ENCODE measurements at places on chromosomes 6 and 20.

GRCh38 chr20:36200451-36200850 lies 35.8 kb upstream of the AAR2 start:
- no peak for DNase-seq

- DNase-seq, result no peak
Measured at GRCh38 chr6:166439366-166440091, 56.8 kb upstream of the MPC1 start.

- no peak for DNase-seq
Measured at GRCh38 chr20:50368813-50369224, 141.4 kb upstream of the PTPN1 start.

- DNase-seq, result peak; percentile 77
Measured at GRCh38 chr6:27838945-27839625, 73.1 kb downstream of the OR2B2 start.

DNA sequence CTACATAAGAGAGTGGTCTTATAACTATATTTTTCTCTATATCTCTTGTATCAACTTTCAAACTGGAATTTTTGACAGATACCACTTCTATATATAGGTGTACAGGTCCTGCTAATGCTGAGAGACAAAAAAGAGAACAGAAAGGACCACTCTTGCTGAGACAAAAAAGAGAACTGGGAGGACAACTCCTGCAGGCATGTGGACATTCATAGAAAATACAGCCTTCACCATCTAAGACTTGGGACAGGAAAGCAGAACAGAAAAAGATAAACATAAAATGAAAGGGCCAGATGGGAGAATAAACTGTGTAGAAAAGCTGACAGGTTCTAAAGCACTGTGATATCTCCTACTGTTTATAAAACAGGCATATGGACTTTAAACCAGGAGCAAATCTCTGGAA lies 541.0 kb upstream of the ADGRB3 start:
- DNase-seq, result no peak

DNA sequence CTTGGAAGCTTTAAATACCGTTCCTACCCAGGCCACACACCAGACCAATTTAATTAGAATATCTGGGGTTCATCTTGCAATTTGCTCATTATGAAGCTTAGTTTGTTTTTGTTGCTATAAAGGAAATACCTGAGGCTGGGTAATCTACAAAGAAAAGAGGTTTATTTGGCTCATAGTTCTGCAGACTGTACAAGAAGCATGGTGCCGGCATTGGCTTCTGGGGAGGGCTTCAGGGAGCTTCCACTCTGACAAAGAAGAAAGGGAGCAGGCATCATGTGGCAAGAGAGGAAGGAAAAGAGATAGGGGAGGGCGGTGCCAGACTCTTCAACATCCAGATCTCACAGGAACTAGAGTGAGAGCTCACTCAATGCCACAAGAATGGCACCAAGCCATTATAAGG lies 73.6 kb downstream of the RNF182 start:
- DNase-seq, result no peak

DNA sequence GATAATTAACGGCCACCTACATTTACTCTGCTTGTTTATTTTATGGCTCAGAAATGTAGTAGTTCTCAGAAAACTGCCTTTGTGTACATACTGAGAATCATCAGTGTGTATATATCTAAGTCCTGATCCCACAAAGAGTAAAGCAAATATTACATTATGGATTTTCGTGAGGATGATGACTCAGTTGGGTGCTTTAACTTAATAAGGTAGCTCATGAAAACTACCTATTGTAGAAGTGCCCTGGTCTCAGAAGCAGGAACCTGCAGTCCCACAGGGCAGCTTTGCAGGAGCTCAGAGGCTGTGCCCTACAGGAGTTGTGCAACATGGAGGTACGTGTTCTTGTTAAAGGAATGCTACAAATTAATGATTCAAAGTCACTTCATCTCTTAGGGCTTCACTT lies 108.2 kb downstream of the PLG start:
- no peak for DNase-seq

GRCh38 chr20:57560554-57561355 lies at the start of gene PCK1:
PCK1 (plus strand) TSS chr20:57561110; CDS start chr20:57561412, 302 bp downstream.
- no peak for DNase-seq

DNA sequence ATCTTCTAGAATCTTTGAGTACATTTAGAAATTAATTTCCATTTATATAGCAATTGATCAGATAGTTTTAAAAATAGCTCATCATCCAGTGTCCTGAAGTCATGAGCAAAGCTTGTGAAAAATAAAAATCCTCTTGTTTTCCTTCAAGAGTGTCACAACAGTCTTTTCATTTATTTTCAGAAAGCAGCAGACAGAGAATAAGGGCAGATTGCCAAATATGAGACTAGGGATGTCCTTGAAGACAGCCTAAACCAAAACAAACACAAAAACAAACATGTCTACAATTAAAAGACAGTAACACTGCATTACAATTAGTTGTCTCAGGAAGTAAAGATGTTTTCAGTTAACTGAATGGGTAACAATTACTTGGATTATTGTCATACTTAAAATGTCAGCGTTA lies 682.8 kb downstream of the TFAP2A start:
- no peak for DNase-seq

DNA sequence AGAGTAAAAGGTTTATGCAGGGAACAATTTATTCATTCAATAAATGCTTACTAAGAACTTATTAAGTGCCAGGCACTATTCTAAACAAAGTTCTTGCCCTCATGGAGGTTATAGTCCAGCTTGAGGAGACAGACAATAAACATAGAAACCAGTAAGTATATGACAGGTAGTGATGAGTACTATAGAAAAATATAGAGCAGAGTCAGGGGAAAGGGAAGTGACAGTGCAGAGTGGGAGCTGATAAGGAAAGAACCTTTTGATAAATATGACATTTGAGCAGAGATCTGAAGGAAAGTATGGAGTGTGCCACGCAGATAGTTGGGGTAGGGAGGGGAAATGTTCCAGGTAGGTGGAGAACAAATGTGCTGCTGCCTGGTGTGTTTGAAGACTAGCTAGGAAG lies 12.1 kb downstream of the ACSS2 start:
- DNase-seq, result no peak

GRCh38 chr6:109687271-109687761 lies 3.7 kb downstream of the AK9 start:
- no peak for DNase-seq

- no peak for DNase-seq
Measured at GRCh38 chr6:42410861-42411260, 40.9 kb downstream of the TRERF1 start.

- no peak for DNase-seq
Measured at GRCh38 chr20:3919352-3919751, 30.2 kb downstream of the PANK2 start.

DNA sequence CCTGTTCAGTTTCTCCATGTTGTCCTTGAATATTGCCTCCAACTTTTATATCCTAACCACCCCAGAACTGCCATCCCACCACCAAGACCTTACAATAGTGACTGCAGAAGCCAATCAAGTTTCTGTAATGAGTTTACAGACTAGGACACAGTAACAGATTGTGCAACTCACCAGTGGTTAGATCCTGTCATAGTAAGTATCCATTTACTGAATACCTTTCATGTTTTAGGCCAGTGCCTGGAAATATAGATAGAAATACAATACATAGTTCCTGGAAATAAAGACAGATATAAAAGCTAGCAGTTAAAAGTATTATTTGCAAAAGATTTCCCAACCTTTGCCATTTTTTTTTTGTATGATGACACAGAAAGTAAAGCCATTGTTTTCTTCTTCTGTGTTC lies 471.8 kb upstream of the BTBD3 start:
- no peak for DNase-seq

GRCh38 chr6:140500849-140501248 lies 1126.4 kb upstream of the CITED2 start:
- no peak for DNase-seq

DNA sequence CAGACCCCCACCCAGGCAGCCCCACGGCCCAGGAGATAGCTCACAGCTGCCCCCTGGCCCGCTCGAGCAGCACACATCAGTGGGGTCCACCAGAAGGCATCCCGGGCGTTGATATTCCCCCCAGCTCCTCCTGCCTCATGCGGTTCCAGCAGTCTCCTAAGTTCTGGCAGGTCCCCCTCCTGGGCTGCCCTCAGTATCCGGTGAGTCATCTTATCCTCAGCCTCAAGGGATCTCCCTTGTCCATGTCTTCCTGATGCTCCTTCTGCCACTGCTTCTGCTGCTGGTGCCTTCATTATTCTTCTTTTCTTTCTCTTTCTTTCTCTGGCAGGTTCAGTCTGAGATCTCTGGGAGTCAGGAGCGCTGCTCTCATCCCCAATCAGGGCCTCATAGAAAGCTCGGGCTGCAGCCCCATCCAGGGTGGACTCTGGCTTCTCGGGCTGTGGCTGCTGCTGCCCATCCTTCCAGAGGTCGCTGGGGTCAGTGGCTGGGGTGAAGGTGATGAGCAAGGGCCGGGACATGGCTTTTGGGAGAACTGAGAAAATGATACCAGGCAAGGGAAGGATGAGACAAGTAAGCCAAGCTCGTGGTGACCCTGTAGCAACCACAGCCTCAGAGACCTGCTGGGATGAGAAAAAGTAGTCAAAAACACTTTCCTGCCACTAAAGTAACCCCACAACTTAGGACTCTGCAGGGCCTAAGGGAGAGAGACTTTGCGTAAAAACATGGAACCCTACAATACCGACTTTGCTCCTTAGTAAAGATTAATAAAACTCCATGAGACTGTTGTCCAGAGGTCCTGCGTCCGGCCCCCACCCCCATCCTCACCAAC lies 622 bp downstream of the GPANK1 start:
- DNase-seq, result peak; percentile 42

- DNase-seq, result no peak
Measured at GRCh38 chr6:14727494-14728395, 518.1 kb upstream of the JARID2 start.

DNA sequence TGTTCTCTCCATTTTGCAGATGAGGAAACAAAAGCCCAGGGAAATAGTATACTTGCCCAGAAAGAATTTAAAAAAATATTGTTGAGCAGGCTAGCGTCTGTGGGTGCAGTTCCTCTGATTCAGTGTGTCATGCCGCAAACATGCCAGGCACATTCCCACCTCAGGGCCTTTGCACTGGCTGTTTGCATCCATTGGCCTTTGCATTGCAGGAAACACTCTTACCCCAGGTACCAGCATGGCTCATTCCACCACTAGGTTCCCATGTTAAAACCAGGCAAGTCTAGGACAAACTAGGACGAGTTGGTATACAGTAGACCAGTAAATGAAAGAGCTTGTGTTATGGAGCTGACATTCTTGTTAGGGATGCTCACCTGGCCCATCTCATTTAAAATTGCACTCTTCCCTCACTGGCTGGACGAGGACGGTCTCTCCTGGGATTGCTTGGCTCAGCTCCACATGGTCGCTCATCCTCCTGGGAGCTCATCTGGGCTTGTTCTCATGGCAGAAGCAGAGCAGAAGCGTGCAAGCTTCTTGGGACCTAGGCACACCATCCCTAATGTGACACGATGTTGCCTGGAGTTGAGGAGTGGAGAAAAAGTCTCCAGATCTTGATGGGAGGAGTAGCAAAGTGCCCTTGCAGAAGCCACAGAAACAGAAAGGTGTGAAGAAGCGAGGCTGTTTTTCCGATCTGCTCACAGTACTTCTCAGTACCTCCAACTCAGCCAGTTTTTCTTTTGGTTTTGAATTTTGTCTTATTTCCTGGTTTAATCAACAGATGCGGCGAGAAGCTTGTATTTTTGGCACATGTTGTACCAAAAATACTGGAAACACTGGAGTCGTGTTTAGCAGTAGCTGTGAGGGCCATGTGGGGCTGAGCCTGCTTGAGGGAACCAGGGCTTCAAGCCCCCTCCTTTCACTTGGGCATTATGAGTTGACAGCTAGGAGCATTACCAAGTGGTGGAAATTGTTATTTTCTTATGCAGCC lies 13.9 kb downstream of the ZNF831 start:
- no peak for DNase-seq

GRCh38 chr6:128743974-128744765 lies 138.8 kb upstream of the LAMA2 start:
- DNase-seq, result peak; percentile 49

DNA sequence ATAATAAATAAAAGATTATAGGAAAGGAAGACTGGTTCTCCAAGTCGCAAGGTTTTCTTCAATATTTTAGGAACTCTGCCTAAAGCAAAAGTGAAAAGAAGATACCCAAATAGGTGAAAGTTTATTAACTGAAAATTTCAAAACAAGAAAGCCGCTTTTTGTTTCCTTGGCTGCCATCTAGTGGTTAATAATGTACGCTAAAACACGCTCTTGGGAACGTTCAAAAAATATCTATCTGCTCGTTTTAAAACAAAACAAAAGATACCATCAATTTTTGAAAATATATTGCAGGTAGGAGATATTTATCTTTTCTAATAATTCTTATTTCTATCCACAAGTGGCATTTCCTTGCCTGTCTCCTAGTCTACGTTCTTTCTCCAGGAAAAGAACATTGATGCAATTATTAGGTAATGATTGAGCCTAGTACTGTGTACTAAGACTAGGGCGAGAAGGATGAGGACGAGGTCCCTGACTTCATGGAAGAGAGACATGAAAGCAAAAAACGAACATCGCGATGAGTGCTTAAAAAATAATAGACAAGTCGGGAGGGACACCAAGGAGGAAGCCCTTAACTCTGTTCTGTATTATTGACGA lies 97.2 kb downstream of the SPTLC3 start:
- peak; percentile 19 for DNase-seq

DNA sequence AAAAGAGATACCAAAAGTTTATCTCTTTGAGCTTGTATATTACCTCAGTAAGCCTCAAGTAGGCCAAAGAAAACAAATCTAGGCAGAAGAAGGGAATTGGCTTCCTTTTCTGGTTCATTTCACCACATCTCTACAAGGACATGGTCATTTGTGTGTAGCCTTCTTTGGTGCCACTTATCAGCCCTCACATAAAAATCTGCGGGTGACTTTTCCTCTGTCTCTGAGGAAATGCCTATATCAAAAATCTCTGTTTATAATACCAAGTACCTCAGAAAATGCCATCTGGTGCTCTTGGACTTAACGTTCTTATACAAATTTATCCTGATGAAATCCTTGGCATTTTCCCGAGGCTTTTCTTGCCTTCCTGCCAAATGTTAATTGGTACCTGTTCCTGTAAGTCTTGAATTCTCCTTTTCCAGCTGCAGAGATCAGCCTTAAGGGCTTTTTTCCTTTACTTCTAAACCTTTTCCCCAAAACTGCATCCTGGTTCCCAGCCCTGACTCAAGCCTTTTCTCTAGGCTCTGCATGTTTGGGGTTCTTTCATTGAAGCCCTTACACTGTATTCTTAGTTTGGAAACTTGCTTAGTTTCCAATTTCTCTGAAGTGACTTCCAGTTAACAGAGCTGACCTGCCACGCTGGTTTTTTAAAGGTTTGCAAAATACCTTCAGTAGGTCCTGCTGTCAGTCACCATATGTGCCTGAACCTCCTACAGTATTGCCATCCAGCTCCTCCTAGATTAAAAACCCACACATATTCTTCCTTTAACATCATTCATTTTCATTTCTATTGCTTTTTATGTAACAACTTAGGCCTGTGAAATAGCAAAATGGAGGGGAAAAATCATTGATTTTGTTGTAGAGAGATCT lies 191.2 kb upstream of the PREP start:
- no peak for DNase-seq

Measured in ELF-1 (cell line).